ENCODE measurements at places on chromosomes 3 and 15. TPM values are rescaled to one million over a fixed set of nuclear protein-coding genes. Genes with fewer than 3 reads are reported as not detected.
A peak's percentile ranks its signal among the peaks of the same experiment; 100 is the strongest.

Gene GPR156
- not detected for polyA plus RNA-seq

GRCh38 chr15:81301815-81302399, 22.0 kb downstream of the STARD5 start:
- peak; percentile 86 for DNase-seq

Gene CFAP91
- polyA plus RNA-seq: not detected

DNA sequence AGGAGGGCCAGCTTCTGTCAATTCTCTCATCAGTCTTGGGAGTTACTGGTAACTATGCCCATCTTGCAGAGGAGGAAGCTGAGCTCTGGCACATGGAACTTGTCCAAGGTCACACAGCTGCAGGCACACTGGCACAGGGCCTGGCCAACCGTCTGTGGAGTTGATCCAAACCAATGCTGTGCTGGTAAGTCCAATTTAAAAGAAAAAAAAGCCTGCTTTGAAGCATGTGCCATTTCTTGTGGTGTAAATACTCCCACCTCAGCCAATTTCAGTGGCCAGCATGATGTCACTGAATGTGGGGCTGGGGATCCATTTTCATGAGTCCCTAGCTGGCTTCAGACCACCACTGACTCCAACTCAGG, 83.4 kb downstream of the CHSY1 start:
- DNase-seq: no peak

- no peak for DNase-seq
Measured at GRCh38 chr3:14000556-14000955, 120.7 kb upstream of the WNT7A start.

Gene C2CD4A
- not detected for polyA plus RNA-seq

Gene PSTPIP1
- polyA plus RNA-seq: 85.9 TPM

GRCh38 chr15:77578641-77579372, 53.9 kb downstream of the LINGO1 start:
- no peak for DNase-seq

Gene DBR1
- 5.6 TPM for polyA plus RNA-seq

DNA sequence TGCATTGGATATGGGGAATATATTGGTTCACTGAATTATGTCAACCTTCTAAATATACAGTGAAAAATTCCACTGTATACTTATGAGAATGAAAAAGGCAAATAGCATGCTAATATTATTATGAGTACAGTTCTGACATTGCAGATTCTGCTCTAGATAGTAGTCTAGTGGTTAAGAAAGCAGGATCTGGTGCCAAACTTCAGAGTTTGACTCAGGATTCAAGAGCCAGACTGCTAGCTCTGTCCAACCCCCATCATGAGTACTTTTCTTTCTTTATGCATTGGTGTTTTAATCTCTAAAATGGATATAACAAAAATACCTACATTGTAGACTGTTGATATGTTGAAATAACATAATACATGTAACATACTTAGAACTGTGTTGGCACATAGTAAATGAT, 57.3 kb upstream of the PLSCR4 start:
- DNase-seq: no peak

DNA sequence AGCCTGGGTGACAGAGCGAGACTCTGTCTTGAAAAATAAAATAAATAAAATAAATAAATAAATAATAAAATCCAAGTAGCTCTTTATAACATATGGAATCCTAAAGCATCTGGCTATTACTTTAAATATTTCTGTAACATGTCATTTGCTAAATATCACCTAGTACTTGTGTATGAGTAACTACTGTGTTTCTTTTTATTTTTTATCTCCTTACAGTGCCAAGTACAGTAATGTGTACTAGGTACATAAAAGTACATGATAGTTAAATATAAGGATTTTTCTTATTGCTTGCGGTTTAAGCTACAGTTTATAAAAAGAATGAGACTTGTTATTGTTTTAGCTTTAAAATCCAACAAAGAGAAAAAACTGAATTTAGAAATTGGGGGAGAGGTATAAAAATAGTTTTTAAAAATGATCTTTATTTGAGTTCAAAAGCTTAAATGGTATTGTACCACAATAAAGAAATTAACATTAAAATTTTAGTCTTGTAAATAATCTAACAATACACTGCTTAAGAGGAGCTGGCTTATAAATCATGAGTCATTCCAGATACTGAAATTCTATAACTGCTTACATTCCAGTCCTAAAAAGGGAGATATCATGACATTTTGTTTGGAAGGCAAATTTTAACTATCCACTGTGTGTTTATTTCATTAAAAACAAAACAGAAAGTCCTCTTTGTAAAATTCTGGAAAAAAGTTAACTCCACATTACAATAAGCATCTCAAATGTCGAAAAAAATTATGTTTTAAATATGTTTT, 73.1 kb downstream of the FGF7 start:
- DNase-seq: no peak

GRCh38 chr3:71504250-71505036, 79.1 kb downstream of the FOXP1 start:
- peak; percentile 75 for DNase-seq

- no peak for DNase-seq
Measured at GRCh38 chr15:55589287-55589686, 1.1 kb upstream of the PYGO1 start.

- DNase-seq: no peak
Measured at GRCh38 chr3:100902572-100902971, 90.6 kb downstream of the ABI3BP start.

GRCh38 chr3:38327335-38328009, 19.1 kb upstream of the XYLB start:
- DNase-seq: peak; percentile 19

DNA sequence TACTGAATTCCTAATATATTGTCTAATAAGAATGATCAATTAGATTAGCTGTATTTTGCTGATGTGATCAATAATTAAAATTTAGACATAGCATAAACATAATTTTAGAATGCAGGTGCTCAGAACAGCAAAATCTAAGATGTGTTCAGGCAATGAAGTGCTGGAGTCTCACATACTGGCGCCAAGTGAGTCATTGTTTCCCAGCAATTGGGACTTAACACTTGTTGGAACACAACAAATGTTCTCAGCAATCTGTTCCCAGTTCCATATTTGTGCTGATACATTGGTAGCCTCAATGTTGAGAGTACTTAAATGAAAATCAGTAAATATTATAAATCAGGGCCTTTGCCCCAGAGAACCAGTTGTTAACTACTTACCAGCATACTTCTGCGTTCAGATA, 619.0 kb downstream of the ROBO1 start:
- DNase-seq: no peak

Gene C3orf85
- not detected for polyA plus RNA-seq

DNA sequence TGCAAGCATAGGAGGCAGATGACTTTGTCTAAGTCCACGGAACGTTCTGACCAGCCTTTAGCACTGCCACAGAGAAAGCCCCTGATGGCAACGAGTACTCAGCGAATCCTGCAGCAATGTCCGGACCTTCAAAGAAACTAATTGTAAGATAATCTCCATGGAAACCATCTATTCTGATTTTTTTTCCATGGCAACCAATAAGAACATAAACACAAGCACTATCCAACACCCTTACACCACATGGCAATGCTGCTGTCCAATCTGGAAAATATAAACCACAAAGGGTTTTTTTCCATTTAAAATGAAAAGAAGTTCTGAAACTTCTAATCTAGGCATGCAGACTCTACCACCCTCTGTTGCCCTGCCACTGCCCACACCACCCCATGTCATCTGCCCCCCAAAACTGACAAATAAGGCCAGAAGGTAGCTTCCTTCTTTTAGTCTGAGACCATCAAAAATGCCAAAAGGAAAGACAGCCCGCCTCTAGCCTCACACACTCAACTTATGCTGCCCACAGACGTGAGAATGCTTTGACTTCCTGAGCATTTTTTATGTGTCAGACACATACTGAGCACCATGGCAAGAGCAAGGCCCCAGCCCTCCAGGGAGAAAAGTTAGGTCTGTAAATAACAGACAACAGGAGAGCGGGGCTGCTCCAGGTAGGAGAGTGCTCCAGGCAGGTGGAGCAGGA, 44.5 kb downstream of the POC1A start:
- no peak for DNase-seq

DNA sequence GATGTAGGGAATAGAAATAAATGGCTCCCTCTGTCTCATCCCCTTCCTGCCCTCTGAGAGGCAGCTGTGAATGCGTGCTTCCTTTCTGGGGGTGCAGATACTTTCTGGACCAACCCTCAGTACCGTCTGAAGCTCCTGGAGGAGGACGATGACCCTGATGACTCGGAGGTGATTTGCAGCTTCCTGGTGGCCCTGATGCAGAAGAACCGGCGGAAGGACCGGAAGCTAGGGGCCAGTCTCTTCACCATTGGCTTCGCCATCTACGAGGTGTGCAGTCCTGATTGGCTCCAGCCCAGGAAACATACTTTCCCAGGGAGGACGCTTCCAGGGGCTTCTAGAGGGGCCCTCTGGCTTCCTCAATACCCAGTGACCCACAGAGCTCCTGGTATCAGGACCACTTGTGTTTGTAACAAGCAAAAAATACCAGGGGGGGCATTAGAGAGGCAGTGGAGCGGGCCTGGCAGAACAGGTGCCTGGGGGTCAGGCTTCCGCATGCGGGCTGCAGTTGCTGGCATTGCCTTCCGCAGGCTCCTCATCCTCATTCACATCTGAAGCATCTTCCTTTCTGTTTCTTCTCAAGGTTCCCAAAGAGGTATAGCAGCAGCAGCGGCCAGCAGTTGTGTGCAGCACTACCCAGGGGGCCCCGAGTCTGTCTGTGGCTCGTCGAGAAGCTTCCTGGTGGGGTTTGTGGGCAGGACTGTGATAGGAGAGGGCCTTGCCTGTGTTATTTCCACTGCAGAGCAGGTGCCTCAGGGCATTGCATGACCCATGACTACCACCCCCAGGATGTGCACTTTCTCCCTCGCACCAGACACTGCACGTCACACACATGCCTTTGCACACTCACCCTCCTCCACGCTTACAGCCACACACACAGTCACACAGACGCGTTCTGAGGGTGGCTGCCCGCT, 42.5 kb downstream of the CAPN3 start:
- no peak for DNase-seq

Gene UROC1
- polyA plus RNA-seq: not detected

DNA sequence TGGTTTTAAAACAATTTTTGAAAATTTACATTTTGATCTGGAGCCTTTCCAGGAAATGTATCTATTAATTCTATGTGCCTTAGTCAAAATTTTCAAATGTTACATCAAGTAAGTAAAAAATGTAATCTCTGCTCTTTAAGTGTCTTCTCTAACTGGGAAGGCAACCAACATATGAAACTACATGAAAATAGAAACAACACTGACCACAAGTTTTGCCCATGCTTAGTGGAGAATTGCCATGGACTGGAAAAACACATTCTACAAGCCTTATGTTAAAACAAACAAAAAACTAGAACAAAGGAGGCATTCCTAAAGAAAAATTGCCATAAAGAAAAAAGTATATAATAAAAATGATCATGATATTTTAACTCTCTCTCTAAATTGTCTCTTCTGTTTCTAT, 75.9 kb upstream of the SPRED1 start:
- no peak for DNase-seq

DNA sequence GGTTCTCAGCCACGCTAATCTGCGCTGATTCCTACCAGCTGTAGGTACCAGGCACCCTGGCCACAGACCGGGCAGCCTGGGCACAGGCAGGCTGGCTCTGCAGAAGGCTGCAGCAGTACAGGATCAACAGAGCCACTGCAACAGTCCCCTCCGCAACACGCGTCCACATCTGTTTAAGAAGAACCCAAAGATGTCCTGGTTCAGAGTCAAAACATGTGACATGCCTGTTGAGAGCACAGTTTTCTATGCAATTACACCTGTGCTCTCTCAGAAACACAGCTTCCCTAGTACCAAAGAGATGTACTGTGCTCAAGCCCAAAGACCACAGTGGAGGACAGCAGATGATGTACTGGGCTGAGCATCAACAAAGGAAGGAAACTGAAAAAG, 18.8 kb downstream of the LRIG1 start:
- DNase-seq: no peak

- peak; percentile 65 for DNase-seq
Measured at GRCh38 chr3:50226888-50227389, 9.1 kb upstream of the GNAI2 start.

GRCh38 chr3:178152031-178152806, 384.0 kb upstream of the KCNMB2 start:
- DNase-seq: no peak

DNA sequence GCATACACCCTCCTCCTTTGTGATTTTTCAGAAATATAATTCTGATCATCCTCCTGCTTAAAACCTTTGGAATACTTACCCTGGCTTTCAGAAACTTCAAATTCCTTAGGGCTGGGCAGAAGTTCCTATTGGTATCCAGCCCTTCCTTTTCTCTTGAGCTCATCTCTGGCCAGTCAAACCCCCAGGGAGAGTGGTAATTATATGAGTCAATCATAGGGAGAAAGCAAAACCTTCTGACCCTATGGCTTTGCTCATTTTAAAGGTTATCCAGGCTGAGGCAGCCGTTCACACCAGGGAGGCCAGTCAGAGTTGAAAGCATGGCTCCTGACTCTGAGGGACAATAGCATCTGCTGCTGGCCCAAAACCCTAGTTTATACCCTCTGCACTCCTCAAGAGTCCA, 23.9 kb upstream of the CTNNB1 start:
- no peak for DNase-seq

Gene SELENOK
- 117 TPM for polyA plus RNA-seq

GRCh38 chr15:69661871-69662644, 209.4 kb downstream of the RPLP1 start:
- DNase-seq: no peak

GRCh38 chr3:23067116-23067515, 136.0 kb upstream of the UBE2E2 start:
- no peak for DNase-seq

Gene ADAMTS17
- polyA plus RNA-seq: 0.25 TPM

Gene OR5H2
- polyA plus RNA-seq: not detected
